ENCODE measurements at places on chromosomes 2 and 18.

DNA sequence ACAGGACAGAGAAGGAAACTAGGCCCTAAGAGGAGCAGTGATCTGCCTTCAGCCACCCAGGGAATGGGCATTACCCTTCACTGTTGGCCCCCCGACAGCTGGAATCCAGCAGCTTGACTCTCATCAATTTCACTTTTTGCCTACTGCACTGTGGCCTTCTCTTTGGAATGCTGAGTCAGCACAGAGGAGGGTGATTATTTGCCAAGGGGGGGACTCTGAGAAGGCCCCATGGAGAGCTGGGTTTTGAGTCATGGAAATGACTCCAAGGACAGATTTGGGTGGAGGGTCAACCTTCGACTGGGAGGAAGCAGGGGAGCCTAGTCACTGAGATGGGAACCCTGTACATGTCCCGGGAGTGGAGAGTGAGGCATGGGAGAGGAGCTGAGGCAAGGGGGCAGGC, 38.1 kb upstream of the NTSR2 start:
- no peak for DNase-seq

DNA sequence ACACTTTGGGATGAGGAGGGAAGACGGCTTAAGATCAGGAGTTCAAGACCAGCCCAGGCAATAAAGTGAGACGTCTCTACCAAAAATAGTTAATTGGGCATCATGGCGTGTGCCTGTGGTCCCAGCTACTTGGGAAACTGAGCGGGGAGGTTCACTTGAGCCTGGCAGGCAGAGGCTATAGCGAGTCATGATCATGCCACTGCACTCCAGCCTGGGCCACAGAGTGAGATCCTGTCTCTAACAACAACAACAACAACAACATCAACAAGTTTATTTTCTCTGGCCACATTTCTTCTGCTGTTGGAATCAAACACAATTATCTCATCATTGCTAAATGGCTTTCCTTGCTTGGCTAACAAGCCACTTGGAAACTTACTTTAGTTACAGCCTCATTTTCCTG, 13.4 kb downstream of the NIFK start:
- DNase-seq: no peak

DNA sequence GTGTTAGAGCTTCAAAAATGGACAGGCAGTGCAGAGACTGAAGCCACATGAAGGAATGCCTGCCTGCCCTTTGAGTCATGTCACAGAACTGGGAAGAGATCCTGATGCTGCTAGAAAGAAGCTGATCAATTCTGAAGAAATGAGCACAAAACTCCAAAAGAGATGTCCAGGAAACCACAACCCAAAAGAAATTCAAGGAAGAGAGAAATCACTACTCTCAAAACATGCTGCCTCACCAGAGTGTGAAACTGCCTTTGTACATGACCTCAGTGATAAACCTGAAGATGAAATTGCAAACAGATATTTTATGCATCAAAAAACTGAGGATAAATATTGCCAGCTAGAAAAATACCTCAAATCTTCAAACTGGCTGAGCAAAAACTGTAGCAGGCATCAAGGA, 20.5 kb downstream of the USP40 start:
- DNase-seq: no peak

DNA sequence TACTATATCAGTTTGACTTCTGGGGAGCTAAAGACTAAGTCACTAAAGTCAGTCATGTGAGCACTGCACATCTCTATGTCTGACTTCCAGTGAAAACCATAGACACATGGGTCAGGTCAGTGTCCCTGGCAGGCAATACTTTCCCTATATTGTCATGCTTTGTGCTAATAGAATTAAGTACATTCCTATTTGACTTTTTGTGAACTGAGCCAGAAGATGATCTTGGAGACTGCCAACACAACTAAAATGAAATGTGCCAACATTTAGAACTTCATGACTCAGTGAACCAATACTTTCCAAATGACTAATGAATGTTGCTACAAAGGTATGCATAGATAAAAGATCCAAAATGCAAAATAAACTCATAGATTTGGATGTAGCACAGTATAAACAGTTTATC, 820.8 kb upstream of the FAM98A start:
- DNase-seq: no peak

- no peak for DNase-seq
Observed at GRCh38 chr18:49459404-49460171, 857 bp downstream of the DYM start.

DNA sequence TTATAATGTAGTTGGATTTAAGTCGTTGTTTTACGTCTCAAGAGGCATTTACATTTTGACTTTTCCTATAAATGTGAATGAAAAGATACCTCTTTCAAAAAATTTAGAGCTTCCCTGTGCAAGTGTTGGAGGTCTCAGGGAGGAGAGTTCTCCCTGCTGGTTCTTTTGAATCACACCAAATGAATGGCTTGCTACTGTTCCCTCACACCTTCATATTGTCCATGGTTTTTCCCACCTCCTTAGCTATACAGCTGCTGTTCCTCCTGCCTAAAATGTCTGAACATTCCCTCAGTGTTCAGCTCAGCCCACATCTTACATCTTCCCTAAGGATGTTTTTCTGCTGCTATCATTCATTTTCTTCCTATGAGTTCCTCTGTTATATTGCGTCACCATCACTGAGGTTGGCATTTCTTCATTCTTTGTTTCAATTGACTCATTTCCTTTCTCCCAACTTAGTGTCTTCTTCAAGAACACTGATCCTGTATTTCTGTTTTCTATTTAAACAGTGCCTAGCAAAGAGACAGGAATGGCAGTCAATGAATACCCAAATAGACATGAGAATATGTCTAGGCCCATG, 46.0 kb downstream of the COX7A2L start:
- peak; percentile 24 for DNase-seq

- no peak for DNase-seq
Observed at GRCh38 chr2:239543702-239544101, 142.9 kb upstream of the HDAC4 start.

DNA sequence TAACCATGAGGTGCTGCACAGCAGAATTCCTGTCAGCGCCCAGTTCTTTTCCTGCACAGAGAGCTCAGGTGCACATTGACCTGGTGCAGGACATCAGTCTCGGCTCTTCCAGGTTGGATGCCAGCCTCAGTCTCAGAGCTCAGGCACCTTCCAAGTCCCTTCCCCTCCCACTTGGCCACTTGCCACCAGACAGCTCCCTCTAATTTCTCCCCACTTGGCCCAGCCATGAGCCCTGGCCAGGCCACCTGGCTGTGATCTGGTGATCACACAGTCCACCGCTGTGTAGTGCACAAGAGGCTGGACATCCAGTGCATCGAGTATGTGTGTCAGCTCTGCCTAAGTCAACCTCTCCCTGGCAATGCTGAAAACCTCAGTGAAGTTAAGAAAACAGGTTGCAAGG, 336.6 kb upstream of the MYT1L start:
- DNase-seq: no peak

GRCh38 chr2:28681606-28682005, 70.0 kb upstream of the PPP1CB start:
- no peak for DNase-seq

GRCh38 chr2:182049372-182050148, 63.9 kb downstream of the PPP1R1C start:
- no peak for DNase-seq

DNA sequence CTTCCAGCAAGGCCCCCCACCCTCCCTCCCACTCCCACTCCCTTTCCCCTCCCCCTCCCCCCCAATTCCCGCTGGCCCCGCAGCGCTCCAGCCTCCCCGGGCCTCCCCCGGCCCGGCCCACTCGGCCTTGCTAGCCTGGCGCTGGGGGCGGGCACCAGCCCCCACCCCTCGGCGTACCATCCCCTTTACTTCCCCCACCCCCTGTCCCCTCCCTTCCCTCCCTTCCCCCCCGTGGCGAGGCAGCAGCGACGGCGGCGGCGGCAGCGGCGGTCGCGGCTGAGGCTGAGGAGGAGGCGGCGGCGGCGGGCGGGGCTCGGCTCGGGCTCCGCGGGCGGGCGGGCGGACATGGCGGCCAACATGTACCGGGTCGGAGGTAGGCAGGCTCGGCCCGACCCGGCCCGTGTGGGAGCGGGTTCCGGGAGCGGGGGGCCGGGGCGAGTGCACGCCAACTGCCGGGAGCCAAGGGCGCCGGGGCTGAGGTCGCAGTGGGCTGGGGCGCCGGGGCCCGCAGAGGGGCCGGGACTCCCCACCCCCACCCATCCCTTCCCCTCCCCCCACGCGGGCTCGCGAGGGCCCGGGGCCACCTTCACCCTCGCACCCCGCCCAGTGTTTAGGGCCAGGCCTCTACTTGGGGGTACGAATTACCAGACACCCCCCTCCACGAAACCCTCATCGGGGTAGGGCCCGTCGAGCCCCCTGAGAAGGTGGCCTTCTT, at the start of gene MTA3:
Gene MTA3, plus strand, starts transcription at position 232 of the 715 bp plus-strand sequence. Its CDS starts 114 bp downstream, at position 346.
- no peak for DNase-seq

DNA sequence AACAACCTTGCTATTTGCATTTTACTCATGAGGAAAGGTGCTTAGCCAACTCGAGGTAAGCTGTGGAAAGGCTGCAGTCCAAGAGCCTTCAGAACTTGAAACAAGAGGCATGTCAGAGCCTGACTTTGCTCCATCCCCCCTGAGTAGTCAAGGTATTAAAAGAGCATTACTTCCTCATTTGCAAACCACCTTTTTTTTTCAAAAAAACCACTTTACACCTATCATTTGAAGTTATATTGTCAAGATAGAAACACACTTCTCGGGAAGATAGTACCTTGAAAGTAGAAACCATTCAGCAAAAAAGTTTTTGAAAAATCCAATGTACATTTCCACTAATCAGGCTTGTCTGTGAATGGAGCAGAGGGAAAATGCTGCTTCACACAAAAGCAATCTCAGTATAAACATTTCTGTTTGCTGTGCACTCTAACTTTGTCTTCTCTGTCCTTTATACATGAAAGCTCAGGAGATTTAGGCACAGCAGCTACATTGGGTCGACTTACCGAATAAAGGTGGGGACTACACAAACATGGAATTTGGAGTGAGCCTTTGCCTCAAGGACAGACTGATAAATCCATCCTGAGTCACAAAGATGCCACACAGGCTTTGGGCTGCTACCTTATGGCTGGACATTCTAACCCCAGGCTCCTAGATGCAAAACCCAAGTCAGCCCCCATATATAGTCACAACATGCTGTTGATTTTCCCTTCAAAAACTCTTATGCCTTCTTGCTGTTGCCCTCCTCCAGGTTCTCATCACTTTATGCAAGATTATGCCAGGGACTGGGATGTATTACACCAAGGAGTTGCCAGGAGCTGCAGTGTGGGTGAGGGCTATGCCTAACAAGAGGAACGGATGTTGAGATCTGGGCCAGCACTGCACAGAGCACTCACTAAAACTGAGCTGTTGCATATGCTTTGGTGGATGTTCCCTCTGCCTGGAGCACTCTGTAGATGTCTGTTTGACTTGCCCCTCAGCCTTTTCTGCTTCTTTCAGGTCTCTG, 41.4 kb upstream of the EML4 start:
- DNase-seq: no peak

DNA sequence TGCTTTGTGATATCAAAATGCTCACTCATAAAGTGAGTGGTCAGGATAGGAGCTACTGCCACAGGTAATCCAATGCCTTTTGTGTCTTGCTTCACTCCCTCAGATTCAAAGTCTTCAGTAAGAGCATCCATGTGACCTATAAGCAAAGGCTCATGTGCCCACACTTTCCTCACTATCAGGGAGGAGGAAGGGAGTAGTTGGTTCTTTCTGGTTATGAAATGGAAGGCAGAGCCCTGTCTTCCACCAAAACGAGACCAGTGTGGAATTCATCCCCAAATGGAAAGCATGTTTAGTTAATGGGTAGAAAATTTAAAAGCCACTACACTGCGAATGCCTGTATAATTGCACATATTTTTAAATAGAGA, 25.8 kb downstream of the IL1F10 start:
- DNase-seq: no peak

GRCh38 chr2:8491296-8492027, 190.4 kb upstream of the ID2 start:
- DNase-seq: no peak

DNA sequence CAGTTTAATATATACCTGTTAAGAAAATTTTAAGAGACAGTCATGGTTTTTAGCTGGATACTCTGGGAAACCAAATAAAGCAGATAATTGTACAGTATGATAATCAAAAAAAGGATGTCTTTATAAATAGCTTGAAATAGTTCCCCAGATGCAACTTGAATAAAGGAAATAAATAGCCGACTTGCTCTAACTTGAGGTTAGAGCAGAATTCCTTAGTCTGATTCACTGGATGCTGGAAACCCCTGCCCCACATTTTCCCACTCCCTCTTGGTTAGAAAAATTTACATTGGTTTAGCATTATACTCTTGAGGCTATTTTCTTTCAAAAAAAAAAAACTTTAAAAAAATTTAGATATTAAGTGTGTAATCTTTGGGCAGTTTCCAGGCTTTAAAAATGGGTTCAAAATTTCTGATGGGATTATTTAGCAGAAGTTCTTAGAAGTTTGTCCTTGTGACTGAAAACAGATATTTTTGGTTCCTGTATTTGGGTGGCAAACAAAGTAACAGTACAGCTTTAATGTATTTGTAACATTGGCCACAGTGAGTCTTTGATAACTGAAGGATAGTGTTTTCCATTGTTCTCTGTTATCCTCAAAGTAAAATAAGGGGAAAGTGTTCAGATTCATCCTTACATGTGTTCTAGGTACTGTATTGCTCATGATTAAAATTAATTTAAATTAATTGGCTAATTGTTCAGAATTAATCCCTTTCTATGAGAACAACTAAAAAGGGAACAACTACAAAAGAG, 39.6 kb downstream of the ITGAV start:
- DNase-seq: no peak

DNA sequence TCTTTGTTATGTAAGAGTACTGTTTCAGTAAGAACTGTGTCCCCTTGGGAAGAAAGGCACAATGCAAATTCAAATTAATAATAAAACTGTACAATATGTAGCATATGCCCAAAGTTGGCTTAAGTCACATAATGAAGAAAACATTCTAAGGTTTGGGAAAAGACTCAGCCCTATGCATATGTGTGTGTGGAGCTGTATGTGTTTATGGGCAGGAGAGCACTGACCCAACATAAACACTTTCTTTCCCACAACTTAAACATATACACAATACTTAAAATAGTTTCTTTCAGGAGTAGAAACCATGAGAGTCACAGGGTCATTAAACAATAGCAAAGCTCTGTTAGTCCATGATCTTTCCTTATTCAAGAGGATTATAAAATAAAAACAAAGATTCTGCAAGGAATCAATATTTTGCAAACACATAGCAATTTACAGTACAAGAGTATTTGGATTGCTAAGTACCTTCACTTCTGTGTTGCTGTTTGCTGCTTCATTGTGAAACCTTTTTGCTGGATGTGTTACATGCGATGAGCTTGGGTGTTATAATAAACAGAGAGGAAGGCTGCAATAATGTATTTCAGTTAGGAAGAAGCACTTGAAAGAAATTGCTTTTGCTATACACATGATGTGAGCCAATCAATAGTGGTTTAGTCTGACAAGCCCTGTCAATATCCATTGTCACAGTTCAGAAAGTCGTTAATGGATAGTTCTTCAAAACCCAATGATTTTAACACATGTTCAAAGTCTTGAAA, 347.3 kb downstream of the ARHGAP15 start:
- peak; percentile 17 for DNase-seq

GRCh38 chr2:66575625-66576310, 140.8 kb downstream of the MEIS1 start:
- DNase-seq: no peak

DNA sequence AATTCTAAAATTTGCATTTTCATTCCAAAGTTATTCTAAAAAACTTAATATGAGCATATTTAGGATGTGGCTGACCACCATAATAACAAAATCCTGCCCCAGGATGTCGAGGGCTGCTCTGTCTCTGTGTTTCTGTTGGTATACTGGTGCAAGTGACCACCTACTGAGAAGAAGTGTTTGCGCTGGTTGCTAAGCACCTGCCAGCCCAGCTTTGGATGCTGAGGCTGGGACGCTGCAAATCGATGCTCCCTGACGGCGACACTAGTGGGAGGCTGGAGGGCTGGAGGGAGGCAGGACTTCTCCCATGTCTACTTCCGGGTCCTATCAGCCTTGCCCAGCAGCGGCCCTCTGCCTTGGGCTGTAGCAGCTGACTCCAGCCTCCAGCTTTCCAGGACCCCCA, 45.0 kb downstream of the LAMA1 start:
- DNase-seq: no peak

Data from smooth muscle cell of the brain vasculature (primary cell).